GM19239 (cell line): ENCODE measurements at places on chromosomes 6 and 20.

- DNase-seq = no peak
Observed at GRCh38 chr20:52124821-52125220, 66.8 kb downstream of the ZFP64 start.

- DNase-seq = no peak
Observed at GRCh38 chr20:46831633-46832011, 63.0 kb upstream of the EYA2 start.

GRCh38 chr6:42929821-42930360, 611 bp downstream of the CNPY3 start:
- DNase-seq = peak; percentile 70

DNA sequence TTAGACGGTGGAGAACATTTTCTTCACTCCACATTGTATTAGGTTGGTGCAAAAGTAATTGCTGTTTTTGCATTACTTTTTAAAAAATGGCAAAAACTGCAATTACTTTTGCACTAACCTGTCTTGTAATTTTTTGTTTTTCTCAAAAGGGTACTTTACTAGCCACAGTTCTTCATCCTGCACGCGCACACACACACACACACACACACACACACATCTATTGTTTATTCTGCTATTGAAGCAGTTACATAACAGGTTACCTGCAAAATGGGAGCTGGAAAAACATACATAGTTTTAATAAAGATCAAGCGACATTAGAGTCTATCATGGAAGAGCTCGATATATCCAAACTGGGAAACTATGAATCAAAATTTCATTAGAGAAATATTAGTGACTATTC, 235.2 kb downstream of the SIM1 start:
- no peak for DNase-seq

DNA sequence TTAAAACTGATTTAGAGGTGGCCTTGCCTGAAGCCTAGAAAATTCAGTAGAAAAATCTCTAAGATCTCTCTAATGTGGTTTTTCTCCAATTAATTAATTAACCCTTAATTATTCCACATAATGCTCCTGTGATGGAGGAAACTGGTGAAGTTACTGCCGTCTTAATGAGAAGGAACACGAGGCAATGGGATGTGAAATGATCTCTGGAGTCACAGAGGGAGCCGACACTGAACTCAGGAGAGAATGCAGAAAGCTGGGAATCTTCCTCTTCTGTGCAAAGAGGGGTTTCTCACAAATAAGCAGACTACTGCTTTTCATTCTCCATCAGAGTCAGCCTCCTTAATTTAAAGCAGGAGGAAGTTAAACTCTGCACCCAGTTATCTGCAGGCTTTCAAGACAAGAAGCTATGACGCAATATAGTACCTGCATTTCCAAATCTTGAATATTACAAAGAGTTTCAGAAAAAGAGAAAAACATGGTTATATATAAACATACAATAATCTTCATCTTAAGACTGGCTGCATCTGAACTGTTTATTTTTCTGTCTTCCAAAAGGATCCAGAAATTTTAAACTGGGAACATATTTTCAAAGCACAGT, 18.1 kb upstream of the SNRPB2 start:
- DNase-seq = no peak

- DNase-seq = peak; percentile 76
Observed at GRCh38 chr6:36623547-36624459, 29.6 kb downstream of the SRSF3 start.

GRCh38 chr6:151067684-151068596, 171.8 kb upstream of the AKAP12 start:
- DNase-seq = no peak

GRCh38 chr20:63258781-63259180, 4.5 kb upstream of the NKAIN4 start:
- no peak for DNase-seq

- DNase-seq = no peak
Observed at GRCh38 chr6:10597499-10598001, 76.4 kb downstream of the GCNT2 start.
